ENCODE measurements at places on chromosomes 6 and 20.

- DNase-seq, result no peak
Observed at GRCh38 chr6:61649845-61650244, 636.2 kb downstream of the KHDRBS2 start.

DNA sequence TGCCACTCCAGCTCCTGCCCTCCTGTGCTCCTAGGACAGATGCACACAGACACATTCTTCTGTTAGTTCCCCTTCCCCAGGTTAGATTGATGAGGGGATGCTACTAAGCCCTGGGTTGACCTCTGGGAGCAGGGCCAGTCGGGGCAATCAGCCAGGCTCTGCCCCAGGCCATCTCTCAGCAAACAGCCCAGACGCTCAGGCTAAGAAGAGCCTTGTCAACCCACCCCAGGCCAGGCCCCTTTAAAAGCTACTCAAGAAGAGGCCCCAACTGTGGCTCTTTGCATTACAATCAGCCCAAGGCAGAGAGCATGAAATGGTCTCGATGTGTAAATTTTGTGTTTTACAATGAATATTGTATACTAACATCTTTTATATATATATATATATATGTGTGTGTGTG lies 107.4 kb downstream of the TFAP2A start:
- DNase-seq, result no peak

- DNase-seq, result no peak
Observed at GRCh38 chr20:40442181-40442963, 246.7 kb downstream of the MAFB start.

DNA sequence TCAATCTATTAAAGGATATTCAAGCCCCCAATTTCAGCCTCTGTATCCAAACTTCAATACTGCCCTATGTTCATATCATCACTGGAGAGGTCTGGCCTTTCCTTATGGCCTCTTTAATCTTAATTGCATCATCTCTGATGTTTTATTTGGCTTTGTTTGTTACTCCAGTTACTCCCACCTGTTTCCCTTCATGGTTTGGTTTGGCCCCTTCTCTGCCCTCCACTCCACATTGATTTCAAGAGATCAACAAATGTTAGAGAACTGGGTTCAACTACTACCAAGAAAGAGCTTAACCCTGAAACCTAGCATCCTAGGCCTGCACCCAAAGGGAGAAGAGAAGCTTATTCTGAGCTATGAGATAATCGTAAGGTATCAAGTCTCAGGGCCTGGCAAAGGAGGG lies 221.6 kb downstream of the LAMA2 start:
- no peak for DNase-seq

DNA sequence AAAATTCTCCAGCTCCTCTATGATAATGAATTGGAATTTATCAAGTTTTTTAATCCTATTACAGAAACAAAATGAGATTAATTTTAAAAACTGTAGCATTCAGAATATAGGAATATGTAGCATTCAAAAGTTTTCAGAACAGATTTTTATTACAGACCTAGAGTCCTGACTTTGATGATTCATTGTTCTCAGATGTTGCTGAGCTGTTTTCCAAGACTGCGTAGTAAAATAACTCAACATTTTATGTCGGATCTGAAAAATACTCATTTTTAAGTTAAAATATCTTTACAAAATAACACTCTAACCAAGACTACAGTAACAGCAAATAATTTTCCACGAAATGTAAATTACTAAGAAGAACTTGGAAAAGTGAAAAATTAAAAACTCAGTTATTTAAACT lies 67.1 kb downstream of the SYCP2 start:
- no peak for DNase-seq

DNA sequence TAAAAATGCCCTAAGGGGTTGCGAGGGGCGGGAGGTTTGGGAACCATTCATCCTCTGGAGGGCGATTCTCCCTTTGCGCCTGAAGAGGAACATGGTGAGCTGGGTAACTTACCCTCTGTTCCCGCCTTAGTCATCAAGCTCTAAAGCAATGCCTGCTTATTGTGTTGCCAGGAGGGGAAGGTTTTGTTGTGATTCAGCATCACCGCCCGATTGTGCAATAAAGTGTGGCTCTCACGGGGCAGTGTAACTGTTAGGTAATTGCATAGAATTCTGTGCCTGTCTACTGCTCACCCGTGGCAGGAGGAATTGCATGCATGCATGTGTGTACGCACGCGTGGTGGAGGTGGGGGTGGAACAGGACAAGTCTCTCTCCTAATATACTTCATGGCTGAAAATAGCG lies 95.5 kb upstream of the AGPAT4 start:
- DNase-seq, result no peak

- no peak for DNase-seq
Observed at GRCh38 chr20:7361321-7361720, 578.9 kb downstream of the HAO1 start.

DNA sequence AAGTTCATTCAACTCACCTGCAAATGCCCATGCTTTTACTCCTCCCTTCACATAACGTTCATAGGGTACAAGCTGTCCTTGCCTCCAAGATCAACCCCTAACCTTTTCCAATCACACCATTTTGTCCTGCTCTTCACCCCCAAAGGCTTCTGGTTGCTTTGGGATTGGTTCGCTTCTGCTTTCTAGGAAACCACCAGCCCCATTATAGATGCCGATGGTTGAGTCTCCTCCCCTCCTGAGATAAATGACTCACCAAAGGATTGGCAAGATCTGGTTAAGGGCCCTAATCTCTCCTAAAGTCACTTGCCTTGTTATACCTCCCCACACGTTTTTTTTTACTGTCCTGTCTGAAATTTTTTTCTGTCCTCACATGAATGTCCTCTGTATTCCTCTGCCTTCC lies 311.4 kb downstream of the HACE1 start:
- no peak for DNase-seq

DNA sequence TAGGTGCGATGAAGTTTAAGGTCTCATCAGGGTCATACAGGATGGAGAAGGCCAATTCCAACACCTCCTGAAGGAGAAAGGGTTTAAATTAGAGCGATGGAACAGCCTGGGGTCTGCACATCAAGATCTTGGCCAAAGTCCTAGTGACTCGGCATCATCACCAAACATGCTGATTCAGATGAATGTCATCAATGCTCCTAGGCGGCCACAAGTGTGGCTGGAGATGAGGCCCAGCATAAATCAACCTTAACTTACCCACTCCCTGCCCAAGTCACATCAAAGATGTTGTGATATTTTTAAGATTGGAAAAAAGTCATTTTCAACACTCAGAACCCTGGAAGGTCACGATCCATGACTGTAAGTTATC lies 37.5 kb downstream of the ELMO2 start:
- no peak for DNase-seq

DNA sequence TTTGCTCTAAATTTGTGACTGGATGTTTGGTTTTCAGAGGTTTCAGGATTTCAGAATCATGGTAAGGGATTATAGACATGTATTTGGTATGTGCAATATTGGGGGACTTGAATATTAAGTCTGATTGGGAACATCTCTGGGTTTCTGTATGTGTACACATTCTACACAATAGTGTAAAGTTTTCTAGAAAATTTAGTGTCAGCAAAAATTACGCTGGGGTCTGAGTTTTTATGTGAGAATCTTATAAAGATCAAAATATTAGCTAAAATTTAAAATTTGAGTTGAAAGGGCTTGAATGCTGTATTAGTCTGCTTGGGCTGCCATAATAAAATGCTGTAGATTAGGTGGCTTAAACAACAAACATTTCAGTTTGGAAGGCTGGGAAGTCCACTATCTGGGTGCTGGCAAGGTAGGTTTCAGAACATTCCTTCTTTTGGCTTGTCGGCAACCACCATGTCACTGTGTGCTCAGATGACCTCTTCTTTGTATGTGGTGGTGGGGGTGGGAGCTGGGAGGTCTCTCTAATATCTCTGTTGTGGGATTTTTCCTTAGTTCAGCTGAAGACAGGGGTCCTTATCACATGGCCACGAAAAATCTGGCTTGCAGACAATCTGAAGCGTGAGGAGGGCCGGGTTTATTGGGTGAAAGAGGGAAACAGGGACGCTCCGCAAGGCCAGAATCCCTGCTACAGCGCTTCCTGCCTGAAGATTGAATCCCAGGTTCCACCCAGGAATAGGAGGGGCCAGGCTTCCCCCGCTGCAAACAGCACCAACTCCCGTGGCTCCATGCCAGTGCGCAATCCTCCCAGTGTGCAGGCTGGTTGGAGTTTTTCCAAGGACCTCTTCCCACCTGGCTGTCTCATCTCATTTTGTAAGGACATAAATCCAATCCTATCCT lies 299.7 kb downstream of the PLCB1 start:
- DNase-seq, result no peak

DNA sequence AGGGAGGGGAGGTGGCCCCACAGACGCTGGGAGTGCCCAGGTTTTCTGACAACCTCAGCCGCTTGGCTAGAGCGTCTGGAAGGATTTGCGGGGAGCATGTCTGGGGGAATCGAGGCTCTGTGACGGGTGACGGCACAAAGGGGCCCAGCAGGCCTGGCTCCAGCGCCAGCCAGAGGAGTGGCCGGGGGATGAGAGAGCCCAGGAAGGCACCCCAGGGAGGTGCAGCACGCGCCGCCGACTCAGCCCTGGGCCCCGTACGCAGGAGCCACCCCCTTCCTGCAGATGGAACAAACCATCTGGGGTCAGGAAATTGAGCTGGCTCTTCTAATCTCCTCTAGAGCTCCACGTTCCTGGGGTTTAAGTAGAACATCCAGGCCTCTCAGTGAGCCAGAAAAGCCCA lies 5.9 kb upstream of the SLCO4A1 start:
- no peak for DNase-seq

DNA sequence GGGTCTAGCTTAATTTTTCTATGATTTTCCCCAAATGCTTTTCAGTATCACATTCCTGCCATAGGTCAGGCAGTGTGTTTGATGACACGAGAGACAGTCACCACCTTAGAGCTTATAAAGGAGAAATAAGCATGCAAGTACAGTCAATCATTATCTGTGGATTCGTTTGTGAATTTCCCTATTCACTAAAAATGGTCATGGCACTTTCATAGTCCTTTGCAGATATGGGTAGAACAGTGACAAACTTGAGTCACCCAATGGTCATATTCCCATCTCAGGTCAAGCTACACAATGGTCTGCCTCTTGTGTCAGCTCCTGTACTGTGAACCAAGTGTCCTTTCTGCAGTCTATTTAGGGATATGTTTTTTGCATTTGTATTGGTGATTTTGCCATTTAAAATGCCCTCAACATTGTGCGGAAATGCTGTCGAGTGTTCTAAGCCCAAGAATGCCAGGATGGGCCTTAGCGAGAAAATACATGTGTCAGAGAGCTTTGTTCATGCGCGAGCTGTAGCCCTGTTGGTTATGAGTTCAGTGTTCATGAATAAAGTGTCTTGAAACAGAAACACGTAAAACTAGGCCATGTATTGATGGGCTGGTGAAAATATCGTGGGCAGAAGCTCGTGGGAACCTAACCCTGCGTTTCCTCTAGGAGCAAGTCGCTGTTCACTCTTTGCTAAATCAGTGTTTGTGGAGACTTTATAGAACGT lies 19.8 kb downstream of the SUMO4 start:
- DNase-seq, result no peak

DNA sequence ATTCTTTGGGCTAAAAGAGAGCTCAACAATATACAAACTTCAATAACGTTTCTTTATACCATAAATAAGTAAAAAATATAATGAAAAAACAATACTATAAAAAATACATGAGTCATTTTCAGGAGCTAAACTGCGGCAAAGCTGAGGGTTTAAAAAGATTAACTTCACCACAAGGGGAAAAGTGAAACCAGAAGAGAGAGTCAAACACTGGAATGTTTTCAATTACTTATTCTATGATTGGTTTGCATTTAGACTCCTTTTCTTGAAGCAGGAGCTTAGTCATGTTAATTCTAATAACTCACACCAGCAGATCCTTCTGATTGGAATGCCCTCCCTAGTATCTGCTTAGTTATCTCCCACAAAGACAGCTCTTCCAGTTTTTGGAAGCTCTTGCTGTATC lies 627.3 kb downstream of the UTRN start:
- DNase-seq, result no peak

DNA sequence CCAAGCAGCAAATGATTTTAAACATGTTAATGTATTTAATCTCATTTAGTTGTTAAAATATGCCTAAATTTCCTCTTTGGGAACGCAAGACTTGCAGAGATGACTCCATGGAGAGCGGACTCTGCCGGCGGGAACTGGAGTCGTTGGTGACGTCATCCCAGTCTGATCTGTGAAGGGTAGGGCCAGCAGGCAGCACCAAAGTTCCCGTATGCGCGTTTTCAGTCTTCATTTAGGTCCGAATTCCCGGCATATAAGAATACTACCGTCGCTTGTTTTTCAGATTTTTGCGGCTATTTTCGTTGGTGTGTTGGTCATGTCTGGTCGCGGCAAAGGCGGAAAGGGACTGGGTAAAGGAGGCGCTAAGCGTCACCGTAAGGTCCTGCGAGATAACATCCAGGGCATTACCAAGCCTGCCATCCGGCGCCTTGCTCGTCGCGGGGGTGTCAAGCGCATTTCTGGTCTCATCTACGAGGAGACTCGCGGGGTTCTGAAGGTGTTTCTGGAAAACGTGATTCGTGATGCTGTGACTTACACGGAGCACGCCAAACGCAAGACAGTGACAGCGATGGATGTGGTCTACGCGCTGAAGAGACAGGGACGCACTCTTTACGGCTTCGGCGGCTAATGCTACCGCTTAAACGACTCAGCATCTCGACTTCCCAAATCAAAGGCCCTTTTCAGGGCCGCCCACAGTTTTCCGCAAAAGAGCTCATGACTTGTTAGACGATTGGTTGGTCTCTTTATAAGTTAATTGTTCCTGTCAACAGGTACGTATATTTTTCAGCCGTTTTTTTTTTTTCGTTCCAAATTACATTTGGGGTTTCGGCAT lies 117.3 kb downstream of the HFE start:
- peak; percentile 78 for DNase-seq
